ENCODE measurements at places on chromosomes 2 and 18. TPM values are rescaled to one million over a fixed set of nuclear protein-coding genes. Genes with fewer than 3 reads are reported as not detected.

CIB4 gene
- total RNA-seq = not detected

ITPRIPL1 gene
- total RNA-seq = 5.5 TPM

FOXI3 gene
- total RNA-seq = 1.7 TPM

SUPT7L gene
- total RNA-seq = 30.6 TPM

ASB18 gene
- 2.2 TPM for total RNA-seq

KCNS3 gene
- total RNA-seq = 2.9 TPM

- DNase-seq = peak; percentile 77
These were observed 105.0 kb downstream of the HIBCH start for GRCh38 chr2:190214426-190215194.

- no peak for DNase-seq
These were observed 38.9 kb upstream of the GMCL1 start for GRCh38 chr2:69790601-69790959.

GRCh38 chr2:112703684-112704083 is 17.1 kb upstream of the NT5DC4 start:
- DNase-seq = no peak
